CD14-positive monocyte (primary cell): ENCODE measurements at places on chromosomes 13 and 19.

DNA sequence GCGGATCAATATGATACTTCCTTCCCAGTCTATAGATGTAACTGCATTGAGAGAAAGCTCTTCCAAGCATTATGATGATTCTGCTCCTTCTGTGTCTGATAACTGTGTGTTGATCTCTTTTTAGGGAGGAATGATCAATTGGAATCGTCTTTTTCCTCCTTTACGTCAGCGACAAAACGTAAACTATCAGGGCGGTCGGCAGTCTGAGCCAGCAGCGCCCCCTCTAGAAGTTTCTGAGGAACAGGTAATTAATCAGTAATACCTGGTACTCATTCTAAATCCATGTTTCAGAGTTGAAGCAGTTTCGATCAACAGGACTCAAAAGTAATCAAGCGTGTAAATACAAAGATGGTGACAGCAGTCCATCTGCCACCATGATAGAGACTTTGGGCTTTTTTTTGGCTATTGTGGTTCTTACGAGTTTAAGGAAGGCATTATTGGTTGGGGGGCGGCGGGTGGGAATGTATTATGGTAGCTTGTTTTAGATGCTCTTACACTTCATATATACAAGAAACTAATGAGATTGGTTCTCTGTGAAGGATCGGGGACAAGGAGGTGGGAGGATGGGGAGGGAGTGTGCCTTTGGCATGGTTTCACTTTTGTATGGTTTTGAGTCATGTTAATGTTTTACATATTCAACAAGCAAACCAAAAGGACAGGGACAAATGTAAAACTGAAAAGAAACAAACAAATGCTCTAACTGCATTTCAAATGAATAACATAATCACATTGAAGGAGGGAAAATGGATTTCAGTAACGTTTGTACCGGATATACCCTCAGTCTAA lies 60.7 kb upstream of the GPR183 start:
- DNase-seq = no peak

- peak; percentile 81 for DNase-seq
Measured at GRCh38 chr19:14383661-14384555, 2.7 kb downstream of the ADGRE5 start.

GRCh38 chr19:1953037-1953436 lies 12.1 kb downstream of the CSNK1G2 start:
- no peak for DNase-seq

DNA sequence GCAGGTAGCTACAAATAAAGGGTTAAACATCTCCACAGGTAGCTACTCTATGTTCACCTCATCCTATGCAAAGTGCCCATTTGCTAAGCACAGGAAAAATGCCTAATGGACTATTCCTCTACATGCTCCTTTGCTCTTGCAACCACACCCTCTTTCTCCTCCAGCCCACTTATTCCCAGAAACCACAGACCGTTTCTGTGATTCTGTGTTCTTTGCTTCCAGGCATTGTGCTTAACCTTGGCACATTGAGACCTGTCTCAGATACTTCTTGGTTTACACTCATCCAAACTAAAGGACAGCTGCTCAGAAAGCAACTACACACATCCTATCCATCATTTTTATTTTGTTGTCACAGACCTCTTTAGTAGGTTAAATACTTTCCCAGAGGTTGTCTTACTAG lies 785.0 kb upstream of the MIR17HG start:
- DNase-seq = no peak

DNA sequence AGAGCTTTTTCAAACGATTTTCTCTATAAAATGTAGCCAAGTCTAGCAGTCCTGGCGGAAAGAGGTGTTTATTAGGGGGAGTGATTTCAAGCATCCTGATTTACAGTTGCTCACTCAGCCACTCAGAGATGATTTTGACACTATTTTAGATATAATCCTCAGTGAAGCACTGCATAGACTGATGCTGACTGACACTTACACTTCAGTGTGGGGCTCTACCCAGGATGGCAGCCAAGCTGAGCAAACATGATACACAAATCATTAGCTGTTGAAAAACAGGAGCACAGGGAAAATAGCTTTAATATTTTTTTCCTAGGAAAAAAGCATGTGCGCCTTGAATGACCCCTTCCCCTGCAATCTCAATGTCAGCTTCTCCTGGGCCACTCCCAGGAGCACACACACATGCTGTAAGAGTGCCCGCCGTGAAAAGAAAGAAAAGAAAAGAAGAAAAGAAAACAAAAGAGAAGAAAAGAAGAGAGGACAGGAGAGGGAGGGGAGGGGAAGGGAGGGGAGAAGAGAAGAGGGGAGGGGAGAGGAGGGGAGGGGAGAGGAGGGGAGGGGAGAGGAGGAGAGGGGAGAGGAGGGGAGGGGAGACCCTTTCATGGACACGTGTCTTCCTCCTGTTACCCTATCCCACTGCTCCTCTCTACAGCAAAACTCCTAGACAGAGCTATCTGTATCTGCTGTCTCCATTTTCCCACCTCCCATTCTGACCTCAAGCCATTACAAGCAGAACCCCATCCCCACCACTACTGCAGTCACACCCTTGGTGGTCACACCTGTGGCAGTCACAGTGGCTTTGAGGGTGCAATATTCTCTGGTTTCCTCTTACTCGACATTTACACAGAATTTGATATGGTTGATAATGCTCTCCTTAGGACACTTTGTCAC lies 36.4 kb downstream of the RCBTB2 start:
- no peak for DNase-seq

DNA sequence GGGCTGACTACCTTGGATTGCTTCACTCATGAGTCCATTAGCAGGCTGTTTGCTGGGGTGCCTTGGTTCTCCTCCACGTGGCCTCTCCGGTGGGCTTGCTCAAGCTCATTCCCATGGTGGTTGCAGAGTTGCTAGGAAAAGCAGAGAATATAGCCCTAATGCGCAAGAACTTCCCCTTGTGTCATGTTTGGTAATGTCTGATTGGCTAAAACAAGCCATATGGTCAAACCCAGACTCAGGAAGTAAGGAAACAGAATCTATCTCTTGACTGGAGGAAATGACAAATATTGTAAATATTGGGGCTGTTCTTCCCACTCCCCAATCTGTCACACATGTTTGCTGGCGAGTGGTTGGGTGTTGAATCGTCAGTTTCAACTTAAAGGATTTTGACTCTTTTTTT lies 12.1 kb downstream of the NFILZ start:
- DNase-seq = peak; percentile 59

DNA sequence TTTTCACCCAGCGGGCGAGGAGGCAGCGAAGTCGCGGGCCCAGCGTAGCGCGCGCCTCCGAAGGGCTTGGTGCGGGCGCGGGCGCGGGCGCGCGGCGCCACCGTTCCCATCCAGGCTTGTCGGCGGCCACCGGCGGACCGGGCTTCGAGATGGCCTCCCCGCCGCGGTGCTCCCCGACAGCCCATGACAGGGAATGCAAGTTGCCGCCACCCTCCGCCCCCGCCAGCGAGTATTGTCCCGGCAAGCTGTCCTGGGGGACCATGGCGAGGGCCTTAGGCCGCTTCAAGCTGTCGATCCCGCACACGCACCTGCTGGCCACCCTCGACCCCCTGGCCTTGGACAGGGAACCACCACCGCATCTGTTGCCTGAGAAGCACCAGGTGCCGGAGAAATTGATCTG lies at the start of gene WDR88:
WDR88 (plus strand) TSS at position 94 of the 400 bp plus-strand sequence; CDS start at position 150, 56 bp downstream.
- DNase-seq = no peak

DNA sequence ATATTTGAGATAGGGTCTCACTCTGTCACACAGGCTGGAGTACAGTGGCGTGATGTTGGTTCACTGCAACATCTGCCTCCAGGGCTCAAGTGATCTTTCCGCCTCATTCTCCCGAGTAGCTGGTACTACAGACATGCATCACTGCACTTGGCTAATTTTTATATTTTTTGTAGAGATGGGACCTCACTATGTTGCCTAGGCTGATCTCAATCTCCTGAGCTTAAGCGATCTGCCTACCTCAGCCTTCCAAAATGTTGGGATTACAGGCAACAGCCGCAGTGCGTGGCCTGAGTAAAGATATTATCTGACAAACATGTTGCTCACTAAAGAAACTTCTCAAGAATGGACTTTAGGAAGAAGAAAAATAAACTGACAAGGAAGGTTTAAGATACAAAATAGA lies 125.4 kb upstream of the ABCC4 start:
- DNase-seq = no peak

GRCh38 chr19:13866463-13867046 lies 10.4 kb upstream of the NANOS3 start:
- no peak for DNase-seq

DNA sequence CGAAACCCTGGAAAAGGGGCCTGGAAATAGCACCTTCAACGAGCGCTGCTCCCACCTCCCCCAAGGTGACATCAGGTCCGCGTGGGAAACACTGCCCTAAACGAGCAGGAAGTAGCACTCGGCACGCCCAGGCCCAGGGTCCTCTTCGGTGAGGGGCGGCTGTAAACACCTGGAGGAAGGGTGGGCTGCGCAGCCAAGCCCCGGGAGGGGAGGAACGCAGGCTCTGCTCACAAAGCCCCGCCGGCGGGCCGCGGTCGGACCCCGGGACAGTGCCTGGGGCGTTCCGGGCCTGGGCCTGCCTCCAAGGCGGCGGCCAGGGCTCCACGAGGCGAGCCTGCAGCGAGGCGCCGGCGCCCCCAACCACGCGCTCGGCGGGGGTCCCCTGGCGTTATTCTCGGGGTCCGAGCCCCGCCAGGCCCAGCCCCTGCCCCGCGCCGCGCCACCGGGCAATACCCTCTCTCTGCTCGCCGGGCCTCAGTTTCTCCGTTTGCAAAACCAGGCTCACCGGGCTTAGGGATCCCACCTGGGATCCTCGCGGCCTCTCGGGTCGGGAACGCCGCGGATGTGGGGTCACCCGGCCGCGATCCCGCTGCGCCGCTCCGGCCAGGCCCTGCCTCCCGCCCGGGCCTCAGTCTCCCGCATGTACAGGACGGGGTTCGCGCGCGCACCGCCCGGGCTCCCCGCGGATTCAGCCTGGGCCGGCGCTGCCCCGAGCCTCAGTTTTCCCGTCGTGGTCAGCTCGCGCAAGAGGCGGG lies 630 bp downstream of the RNF126 start:
- DNase-seq = peak; percentile 40

DNA sequence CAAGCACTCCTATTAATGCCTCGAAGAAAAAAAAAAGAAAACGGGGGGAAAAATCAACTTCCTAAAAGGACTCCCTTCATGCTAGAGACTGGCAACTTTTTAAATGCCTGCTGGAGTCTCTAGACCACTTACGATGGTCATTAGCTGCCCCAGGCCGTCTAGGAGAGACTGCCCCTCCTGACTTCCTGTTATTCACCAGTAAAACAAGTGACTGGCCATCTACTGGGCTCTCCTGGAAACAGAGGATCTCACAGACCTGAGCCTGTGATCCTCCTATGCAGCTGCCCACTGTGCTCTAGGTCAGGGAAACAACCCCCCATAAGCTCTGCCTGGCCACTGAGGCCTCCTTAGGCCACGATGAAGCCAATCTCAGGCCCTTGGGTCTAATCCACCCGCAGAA lies 7.4 kb downstream of the ZNF266 start:
- DNase-seq = no peak

- no peak for DNase-seq
Measured at GRCh38 chr13:113061796-113062425, 43.7 kb upstream of the F7 start.
